ENCODE measurements at places on chromosomes 2 and 18.

DNA sequence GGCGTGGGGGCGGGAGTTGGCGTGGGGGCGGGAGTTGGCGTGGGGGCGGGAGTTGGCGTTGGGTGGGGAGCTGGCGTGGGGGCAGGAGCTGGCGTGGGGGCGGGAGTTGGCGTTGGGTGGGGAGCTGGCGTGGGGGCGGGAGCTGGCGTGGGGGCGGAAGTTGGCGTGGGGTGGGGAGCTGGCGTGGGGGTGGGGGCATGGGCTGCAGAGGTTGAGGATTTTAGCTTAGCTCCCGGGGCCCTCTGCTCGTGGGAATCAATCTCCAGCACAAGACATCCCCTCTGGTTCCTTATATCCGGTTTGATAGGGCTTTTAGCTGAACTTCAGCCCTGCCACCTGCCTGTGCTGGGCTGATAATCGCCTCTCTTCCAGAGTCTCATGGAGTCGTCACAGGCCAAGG, 177.0 kb downstream of the LDLRAD4 start:
- no peak for DNase-seq

GRCh38 chr2:14996351-14997014, 364.0 kb downstream of the LRATD1 start:
- DNase-seq, result no peak

DNA sequence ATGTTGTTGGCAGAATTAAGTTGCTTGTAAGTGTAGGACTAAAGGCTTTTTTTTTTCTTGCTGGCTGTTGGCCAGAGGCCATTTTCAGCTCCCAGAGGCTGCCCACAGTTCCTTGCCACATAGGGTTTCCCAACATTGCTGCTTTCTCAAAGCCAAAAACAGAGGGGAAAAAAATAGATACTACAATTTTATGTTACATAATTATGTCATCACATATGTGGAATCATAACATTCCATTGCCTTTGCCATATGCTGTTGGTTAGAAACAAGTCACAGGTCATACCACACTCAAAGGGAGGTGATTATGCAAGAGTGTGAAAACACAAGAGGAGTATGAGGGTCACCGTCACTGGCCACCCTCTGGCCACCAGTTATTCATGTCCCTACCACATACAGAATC, 154.5 kb downstream of the RTN4 start:
- no peak for DNase-seq

DNA sequence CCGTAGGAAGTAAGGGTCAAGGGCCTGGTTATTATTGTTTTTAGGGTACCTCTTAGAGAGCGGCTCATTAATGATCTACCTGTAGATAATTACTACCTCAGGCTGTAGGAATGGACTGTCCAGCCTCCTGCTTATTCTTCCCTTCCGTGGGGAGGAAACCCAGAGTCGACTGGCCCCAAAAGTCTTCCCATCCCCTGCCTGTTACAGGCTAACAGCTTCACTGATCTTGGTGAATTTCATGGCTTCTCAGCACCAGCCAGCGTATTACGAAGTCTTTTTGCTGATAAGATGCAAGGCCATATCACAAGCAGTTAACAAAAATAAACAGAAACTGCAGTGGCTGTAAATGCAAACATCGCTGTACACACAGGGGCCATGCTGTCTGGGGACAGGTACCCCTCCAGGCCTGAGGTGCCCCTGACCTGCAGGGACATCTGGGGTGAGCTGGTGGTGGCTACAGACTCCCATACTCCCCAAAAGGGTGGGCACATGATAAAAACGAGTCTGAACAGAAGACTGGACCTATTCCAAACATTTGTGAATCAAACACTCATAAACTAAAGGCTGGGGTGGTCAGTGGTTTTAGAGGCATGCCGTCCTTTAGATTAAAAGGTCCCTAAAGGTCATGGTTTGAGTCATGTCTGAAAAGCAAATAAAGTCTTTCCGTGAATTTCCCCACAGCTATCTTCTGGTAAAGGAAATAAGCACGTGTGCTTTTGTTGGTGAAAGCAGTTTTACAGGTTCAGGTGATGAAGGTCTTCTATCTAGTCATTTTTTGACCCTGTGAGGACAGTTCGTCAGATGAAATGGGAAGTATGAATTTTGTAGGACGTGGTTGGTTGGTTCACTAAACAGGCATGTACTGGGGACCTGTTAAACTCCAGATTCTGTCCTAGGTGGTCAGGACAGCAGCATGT, 36.7 kb downstream of the TTC39C start:
- DNase-seq, result no peak

DNA sequence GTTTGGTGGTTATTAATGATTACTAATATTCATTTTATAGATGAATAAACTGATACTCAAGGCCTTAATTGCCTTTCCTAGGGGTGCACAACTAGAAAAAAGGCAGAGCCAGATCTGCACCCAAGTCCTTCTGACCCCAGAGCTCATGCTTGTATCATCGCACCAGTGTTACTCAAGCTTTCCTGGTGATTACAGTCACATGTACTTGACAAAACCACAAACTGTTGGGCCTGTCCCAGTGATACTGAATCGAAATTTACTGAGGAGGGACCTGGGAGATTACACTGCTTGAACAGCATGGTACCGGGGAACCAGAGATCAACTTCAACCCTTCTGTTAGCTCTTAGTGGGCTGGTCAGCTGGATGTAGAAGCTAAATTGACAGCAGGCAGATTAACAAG, 33.7 kb downstream of the FASTKD2 start:
- DNase-seq, result no peak

- DNase-seq, result no peak
Observed at GRCh38 chr18:70991577-70991976, 702.7 kb downstream of the SOCS6 start.

DNA sequence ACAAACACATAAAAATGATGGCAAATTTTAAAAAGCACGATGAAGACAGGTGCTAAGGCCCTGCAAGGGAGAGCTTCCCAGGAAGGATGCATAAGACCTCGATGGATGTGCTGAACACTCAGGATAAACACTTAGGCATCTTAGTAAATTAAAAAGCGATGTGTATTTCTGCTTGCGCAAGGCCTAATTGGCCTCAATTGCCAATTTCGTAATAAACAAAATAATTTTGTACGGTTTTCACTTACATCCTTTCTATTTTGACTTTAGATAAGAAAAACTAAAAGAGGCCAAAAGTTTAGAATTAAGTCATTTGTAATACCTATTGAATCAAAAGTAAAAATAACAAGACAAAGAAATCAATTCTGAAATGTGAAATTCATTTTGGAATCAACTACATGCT, 189.1 kb downstream of the TCF4 start:
- DNase-seq, result no peak

- no peak for DNase-seq
Observed at GRCh38 chr2:128500138-128500800, 181.6 kb upstream of the HS6ST1 start.

DNA sequence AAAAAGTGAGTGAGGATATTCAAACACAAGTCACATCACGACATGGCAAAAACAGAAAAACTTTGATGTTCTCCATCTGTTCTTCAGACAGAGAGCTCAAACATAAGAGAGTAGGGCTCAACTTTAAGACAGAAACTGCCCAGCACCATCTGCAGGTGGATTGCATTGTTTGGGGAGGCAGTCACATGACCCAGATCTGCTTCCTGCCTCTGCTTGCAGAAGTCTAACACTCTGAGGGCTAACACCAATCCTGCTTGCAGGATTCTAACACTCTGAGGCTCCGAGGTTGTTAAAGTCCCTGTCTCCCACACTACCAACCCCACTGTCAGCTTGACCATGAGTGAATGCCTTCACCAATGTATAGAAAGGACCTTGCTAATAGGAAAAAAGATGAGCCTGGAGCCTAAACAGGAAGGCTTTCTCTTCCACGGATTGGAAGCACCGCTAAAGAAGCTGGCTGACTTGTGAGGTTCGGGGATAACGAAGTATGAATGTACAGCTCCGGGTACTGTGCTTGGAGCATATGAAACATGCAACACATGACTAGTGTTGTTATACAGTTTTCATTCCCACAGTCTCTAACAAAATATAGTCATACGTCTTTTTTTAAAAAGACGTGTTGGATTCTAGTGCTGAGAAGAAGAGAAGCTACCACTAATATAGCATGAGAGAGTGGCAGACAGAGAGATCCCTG, 176.6 kb upstream of the CREB1 start:
- no peak for DNase-seq

GRCh38 chr2:38187541-38188011, 111.6 kb upstream of the CYP1B1 start:
- no peak for DNase-seq

- no peak for DNase-seq
Observed at GRCh38 chr18:63363951-63364350, 3.1 kb downstream of the KDSR start.

DNA sequence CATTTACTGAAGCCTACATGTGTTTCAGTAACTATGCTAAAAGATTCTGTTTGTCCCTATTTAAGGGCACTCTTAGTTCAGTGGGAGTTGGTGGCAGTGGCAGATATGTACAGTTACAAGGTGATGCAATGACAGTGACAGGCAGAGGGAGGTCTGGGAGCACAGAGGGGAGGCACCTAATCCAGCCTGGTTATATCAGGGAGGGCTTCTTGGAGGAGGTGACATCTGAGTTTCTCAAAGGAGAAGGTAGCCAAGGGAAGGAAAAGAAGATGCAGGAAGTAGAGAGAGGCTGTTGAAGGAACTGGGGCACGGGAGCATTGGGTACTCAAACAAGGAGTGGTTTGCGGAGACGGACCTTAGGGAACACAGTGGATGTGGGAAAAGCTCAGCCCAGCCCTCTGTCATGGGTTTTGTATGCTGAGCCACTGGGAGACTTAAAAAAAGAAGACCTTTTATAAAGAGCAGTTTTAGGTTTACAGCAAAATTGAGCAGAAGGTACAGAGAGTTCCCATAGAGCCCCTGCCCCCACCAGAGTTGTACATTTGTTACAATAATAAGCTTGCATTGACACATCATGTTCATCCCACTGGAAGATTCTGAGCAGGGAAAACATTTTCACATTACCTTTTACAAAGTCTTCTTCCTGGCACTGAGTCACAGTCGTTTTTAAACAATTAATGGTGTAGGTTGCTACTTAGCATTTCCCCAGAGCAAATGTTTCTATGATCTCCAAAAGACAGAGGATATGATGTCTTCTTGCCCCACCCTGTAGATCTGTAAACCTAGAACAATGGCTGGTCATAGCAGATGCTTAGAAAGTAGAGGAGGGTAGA, 83.0 kb upstream of the TAF1B start:
- DNase-seq, result no peak

DNA sequence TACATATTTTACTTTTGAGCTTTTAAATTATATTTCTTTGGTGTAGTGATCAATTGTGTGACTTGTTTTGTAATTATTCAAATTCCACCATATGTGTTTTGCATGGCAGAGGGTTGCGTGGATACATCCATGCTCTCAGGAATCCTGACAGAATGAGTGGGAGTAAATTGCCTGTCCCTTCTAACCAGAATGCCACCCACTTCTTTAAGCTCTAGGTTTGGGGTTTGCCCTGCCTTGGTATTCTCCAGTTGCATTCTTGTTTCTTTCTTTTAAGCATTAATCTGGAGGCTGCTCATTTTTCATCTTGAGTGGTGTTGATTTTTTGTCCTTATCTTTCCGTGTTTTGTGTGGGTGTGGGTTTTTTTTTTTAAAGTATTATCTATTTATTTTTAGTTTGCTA, 360.0 kb downstream of the PTPRM start:
- no peak for DNase-seq

GRCh38 chr2:180046202-180046601, 39.1 kb upstream of the CWC22 start:
- no peak for DNase-seq

DNA sequence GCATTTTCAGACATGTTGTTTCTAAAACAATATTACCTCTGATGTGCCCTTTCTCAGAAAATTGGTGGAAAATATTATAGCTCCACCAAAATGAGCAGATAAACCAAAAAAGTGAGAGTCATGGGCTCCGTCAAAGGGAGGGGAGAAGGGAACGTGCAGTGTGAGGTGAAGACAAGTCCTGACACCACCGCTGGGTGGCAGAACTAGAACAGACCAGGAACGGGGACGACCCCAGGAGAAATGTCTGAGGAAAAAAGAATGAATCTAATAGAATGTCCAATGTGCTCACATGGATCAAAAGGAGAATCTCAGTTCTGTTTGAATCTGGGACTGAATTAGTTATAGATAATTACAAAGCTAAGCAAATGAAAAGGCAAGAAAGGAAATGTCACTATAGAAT, 22.6 kb upstream of the BCL2 start:
- no peak for DNase-seq

- no peak for DNase-seq
Observed at GRCh38 chr2:75336451-75336850, 137.1 kb upstream of the TACR1 start.

DNA sequence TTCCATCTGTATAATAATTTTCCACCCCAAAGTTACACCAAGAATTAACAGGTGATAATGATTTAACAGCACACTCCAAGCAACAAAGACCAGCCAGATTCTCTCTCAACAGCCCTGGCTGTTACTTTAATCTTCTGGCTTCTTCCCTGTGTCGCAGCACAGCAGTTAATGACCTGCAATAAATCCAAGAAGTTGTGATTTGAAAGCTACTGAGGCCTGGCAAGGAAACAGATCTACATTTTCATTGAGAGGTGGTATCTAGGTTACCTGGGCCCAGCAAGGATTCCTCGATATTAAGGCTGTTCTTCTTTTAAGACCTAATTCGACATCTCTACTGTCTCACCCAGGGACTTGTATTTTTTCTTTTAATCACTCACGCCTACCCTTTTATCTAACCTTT, 433.8 kb downstream of the NBAS start:
- no peak for DNase-seq

GRCh38 chr2:196315388-196316049, 144.1 kb upstream of the STK17B start:
- DNase-seq, result no peak

- no peak for DNase-seq
Observed at GRCh38 chr18:7521226-7521856, 45.8 kb upstream of the PTPRM start.

DNA sequence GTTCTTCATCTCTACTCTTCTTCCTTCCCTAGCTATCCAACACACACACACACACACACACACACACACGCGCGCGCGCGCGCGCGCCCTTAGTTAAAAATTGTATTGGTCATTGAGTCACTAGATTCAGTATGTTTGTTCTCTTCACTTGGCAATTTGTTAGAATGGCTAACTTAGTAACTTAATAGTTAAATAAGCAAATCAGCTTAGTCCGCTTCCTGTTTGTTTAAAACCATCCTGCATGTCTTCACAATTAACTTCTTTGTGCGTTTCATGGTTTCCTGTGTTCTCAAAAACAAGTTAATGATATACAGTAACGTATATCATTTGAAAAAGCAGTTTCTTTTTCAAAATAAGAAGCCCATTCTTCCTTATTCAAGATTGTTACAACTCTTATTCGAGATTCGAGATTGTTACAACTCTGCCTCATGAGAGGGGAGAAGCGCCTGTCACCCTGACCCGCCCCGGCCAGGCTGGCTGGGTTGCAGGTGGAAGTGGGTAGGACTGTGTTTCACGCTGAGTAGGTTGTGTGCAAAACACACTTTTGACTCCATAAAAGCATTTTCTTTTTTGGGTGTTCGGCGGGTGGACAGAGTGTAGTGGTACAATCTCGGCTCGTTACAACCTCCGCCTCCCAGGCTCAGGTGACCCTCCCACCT, 9.5 kb upstream of the CNNM3 start:
- peak; percentile 27 for DNase-seq
